ENCODE measurements at places on chromosomes 1 and 21.

DNA sequence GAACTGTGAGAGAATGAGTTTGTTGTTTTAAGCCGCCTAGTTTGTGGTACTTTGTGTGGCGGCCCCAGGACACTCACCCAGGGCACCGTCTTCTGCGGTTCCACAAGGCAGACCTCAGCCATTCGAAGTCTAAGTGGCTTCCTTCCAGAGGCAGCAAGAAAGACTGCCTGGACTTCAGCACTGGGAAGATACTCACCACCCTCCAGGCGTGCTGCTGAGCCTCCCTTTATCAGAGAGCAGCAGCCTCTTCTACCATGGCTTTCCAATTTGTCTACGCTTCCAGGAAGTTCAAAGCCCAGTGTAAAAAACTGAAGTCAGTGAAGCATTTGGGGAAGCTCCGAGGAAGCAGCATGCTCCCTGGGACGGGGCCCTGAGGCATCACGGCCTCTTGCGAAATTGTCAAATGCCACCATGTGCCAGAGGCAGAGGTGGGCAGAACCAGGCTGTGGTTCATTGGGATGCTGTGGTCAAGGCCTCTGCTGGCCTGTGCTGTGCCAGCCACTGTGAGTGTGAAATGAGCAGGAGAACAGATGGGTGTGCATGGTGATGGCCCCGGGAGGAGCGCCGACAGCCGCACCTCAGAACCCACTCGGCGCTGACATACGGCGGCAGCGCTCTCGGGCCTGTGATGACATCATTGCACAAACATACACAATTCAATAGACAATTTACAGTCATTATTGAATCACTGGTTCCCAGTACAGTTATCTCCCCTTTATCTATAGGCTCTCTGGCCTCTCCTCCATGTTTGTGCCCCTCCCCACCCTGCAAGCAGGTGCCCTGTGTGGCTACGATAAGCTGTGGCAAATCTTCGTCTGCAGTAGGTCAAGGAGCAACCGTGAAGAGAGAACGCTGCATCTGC is 110.4 kb downstream of the PDE9A start:
- no peak for DNase-seq

GRCh38 chr1:206588492-206588891 is 23.8 kb downstream of the EIF2D start:
- DNase-seq = no peak

GRCh38 chr1:6386371-6386949 is 7.1 kb downstream of the ACOT7 start:
- no peak for DNase-seq

GRCh38 chr1:8456308-8456912 is 138.5 kb downstream of the SLC45A1 start:
- no peak for DNase-seq

DNA sequence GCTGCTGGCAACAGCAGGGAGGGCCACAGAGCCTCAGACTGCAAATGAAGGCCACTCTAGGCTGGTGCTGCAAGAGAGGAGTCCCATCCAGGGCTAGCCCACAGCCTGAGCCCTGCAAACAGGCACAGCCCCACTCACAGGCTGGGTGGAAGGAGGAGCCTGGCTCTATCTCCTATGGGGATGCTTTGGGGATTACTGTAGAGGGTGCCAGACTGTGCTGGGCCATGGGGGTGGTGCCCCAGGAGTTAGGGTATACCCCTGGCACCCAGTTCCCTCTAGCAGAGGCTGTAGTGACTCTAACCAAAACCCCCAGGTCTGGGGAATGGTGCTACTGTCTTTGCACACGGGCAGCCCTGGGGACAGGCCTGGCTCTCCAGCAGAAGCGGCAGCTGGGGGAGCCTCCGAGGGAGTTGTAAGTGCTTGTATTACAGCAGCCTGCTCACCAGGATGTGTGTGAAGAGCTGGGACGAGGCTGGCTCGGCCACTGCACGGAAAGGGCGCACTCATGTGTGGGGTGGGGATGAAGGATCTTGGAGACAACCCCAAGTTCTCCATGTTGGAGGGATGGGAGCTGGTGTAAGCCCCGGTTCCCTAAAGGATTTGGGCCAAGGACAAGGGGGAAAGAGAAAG is 23.4 kb upstream of the EVA1B start:
- DNase-seq = no peak

DNA sequence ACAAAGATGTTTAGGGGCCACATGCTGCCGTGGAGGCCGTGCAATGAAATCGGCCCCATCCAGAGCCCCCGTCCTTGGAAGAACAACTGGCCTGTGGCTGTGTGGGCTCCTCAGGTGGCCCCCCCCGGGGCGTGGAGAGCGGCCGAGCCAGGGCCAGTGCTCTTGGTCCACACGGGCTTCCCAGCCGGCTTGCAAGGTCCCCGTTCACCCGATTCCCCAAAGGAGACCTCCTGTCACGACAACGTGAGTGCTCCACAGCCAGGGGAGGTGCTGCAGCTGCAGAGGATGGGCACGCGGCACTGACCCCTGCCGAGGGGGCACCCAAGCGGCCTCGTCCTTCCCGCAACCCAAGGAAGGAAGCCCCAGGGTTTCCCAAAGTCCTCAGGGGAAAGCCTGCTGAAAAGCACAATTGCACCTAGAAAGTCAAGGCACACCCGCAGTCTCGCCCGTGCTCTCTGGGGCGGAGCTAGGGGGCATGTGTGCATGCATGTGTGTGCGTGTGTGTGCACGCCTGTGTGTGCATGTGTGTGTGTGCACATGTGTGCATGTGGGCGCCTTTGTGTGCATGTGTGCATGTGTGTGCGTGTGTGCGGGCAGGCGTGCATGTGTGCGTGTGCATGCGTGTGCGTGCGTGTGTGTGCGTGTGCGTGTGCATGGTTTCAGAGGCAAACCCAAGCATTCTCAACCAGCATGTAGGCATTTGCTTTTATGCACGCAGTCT is 48.2 kb downstream of the SLX9 start:
- no peak for DNase-seq

- DNase-seq = no peak
Observed at GRCh38 chr21:34836103-34836932, 167.5 kb downstream of the CLIC6 start.

DNA sequence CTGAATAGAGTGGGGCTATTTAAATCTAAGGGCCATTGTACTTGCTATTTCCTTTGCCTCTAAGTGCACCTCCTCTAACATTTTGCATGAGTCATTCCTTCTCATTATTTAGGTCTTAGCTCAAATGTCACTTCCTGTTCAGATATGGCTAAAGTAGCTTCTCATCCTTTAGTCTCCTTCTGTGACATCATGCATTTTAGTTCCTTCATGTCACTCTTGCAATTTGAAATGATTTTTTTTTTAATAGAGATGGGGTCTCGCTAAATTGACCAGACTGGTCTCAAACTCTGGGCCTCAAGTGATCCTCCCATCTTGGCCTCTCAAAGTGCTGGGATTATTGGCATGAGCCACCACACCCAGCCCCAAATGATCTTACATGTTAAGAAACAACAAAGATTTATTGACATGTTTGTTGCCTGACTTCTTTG is 6.6 kb downstream of the TBX19 start:
- DNase-seq = no peak

- no peak for DNase-seq
Observed at GRCh38 chr1:208223136-208223535, 21.0 kb downstream of the PLXNA2 start.

DNA sequence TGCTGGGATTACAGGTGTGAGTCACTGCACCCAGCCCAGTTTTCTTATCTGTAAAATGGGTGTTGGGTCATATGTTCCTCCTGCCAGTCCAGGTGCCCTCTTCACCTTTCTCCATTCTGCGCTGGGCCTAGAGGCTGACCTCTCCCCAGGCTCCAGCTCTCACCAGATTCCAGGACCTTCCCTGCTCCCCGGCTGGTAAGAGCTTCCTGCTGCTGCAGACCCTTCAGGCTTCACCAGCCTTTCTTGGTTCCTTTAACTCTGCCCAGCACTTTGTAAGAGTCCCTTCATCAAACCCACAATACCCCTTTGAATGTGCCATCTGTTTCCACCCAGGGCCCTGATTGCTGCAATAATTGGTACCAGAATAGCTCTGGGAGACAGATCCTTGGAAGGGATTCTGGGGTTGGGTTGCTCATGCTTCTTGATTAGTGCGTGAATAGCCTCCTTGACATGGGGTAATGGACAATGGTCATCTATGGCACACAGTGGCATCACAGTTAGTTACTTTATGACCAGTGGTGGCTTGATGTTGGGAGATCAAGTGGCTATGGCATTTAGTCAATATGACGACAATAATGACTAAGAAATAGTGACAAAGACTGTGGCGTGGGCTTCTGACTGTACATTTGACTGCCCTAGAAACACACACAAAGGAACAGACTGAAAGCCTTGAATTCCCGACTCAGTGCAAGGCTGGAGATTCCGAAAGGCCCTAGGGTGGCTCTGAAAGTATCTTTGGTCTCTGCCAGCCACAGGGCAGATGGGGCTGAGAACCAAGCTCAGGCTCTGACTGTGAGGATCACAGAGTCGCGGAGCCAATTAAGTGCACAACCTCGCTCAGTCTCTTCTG is 67.3 kb downstream of the SLC9A1 start:
- DNase-seq = no peak

GRCh38 chr1:44831516-44831915 is 11.5 kb downstream of the PTCH2 start:
- no peak for DNase-seq

DNA sequence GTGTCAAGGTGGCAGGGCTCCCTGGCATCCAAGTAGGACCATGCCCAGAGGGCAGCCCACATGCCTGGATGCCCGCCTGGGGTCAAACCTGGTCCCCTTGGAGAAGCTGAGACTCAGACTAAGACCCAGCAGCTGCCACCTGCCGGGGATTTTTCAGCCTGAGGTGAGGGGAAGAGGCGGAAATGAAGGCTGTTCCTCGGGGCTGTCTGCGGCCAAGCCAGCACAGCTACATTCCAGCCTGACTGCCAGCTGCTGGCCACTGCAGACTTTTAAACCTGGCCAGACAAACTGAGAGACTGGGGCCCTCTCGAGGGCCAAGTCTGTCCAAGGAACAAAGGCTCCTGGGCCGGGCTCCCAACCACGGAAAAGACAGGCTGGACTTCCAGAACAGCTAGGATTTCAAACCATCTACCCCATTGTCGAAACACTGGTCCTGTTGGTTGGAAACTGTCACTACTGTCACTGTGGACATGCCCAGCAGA is 21.9 kb upstream of the PLEKHG5 start:
- DNase-seq = no peak

DNA sequence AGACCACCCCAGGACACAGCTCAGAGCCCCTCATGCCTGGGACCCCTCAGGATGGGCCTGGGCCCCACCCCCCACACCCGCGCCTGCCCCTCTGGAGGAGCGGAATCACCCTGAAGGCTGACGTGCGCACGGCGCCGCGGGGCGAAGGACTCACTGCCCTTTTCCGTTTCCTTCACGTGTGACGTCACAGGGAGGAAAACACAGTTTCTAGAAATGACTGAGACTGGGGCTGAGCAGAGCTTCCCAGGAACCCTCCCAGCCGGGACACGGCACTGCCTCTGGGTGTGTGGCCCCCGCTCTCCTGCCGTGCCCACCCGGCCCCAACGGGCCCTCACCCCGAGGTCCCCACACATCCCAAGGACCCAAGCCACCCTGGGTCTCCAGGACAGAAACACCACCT is 5.4 kb upstream of the TNFRSF4 start:
- DNase-seq = no peak

- no peak for DNase-seq
Observed at GRCh38 chr1:196619721-196620120, 11.5 kb upstream of the KCNT2 start.

- no peak for DNase-seq
Observed at GRCh38 chr1:108082738-108083562, 117.2 kb downstream of the SLC25A24 start.

- DNase-seq = no peak
Observed at GRCh38 chr21:24115141-24115540, 1492.1 kb downstream of the MRPL39 start.

- no peak for DNase-seq
Observed at GRCh38 chr1:59752556-59753414, 62.0 kb upstream of the HOOK1 start.

Data from stimulated activated CD4-positive, alpha-beta T cell treated with anti-CD3 and anti-CD28 coated beads, Interleukin-1b, Interleukin-23, amount 100 ng/mL, for 24 hours (primary cell).